ENCODE measurements at places on chromosomes 11 and 22. TPM values are rescaled to one million over a fixed set of nuclear protein-coding genes. Genes with fewer than 3 reads are reported as not detected.

DNA sequence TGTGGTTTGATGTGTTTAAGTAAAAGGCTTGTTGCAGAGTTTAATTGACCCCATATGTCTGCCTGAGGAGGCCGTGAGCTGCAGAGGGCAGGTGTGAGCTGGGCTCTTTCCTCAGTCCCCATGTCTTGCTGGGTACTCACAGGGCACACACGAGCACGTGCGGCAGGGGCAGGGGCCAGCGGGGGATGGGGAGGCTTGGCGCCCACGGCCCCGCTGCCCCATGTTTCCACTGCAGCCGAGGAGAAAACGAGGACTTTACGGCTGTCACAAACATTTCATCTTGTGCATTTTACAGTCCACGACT, 24.7 kb upstream of the CCDC188 start:
- no peaks in the 10 kb centered on the region for H3K36me3 ChIP-seq
- H3K27ac ChIP-seq, result no peak overlapping the region
- DNase-seq, result no peak
- H3K27me3 ChIP-seq, result no peaks in the 10 kb centered on the region

- H3K27ac ChIP-seq, result no peak overlapping the region
- H3K4me3 ChIP-seq, result no peak overlapping the region
- H3K36me3 ChIP-seq, result peaks cover 10% of the 10 kb centered on the region
- no peak for DNase-seq
Measured at GRCh38 chr11:23995891-23996290, 501.0 kb upstream of the LUZP2 start.

GRCh38 chr22:39212721-39213376, 31.9 kb downstream of the PDGFB start:
- peaks cover 12% of the 10 kb centered on the region for H3K27me3 ChIP-seq
- no peak for DNase-seq
- peaks cover 14% of the 10 kb centered on the region for H3K4me1 ChIP-seq
- H3K36me3 ChIP-seq, result no peaks in the 10 kb centered on the region

- H3K27ac ChIP-seq, result no peak overlapping the region
- no peaks in the 10 kb centered on the region for H3K36me3 ChIP-seq
- peaks cover 33% of the 10 kb centered on the region for H3K27me3 ChIP-seq
- peak; percentile 25 for DNase-seq
- peaks cover 18% of the 10 kb centered on the region for H3K4me1 ChIP-seq
Measured at GRCh38 chr22:36211237-36211861, 9.7 kb upstream of the APOL4 start.

DNA sequence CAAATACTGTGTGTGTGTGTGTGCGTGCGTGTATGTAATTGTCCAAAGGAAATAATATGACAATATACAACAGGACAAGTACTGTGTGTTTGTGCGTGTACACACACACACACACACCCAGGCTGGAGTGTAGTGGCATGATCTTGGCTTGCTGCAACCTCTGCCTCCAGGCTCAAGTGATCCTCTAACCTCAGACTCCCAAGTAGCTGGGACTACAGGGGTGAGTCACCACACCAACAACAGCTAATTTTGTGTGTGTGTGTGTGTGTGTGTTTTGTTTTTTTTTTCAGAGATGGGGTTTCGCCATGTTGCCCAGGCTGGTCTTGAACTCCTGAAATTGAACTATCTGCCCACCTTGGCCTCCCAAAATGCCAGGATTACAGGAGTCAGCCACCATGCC, 61.5 kb downstream of the NUP98 start:
- H3K36me3 ChIP-seq, result peaks cover 32% of the 10 kb centered on the region
- H3K4me1 ChIP-seq, result no peaks in the 10 kb centered on the region
- H3K4me3 ChIP-seq, result no peak overlapping the region
- H3K27ac ChIP-seq, result no peak overlapping the region
- DNase-seq, result no peak

DNA sequence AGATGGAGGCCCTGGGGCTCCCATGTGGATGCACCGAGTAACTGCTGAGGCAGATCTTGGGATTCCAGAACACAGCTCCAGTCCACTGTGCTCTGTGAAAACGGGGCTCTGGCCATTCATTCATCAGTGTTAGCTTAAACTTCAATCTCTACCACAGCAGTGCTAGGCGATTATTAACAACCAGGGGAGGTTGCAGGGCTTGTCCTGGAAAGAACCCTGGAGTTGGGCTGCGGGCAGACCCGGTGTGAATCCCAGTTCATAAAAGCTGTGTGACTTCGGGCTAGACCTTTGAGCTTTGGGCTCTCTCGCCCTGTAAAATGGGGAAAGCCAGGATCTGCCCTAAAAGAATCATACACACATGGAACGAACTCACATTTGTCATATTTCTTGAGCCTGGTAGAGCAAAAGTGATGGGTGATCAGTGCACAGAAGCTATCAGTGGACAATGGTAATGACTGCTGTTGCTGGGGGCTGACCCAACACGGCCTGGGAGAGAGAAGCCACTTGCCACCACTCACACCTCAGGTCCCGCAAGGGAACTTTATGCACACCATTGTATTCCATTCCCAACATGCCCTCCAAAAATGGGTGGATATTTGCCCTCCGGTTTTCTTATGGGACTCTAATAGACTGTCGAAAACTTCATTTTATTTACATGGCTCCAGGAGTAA, 15.6 kb upstream of the CRYBB3 start:
- H3K27me3 ChIP-seq, result peaks cover 4% of the 10 kb centered on the region
- H3K27ac ChIP-seq, result no peak overlapping the region
- DNase-seq, result no peak
- no peak overlapping the region for H3K4me3 ChIP-seq

GRCh38 chr11:26780376-26781085, 58.7 kb upstream of the SLC5A12 start:
- H3K27ac ChIP-seq, result no peak overlapping the region
- no peaks in the 10 kb centered on the region for H3K27me3 ChIP-seq
- no peak for DNase-seq

- H3K27ac ChIP-seq, result peak overlapping the region; percentile 80
- H3K4me3 ChIP-seq, result no peak overlapping the region
- H3K36me3 ChIP-seq, result no peaks in the 10 kb centered on the region
- H3K27me3 ChIP-seq, result peaks cover 3% of the 10 kb centered on the region
Measured at GRCh38 chr11:118353084-118353710, 6.2 kb upstream of the UBE4A start.

- H3K4me3 ChIP-seq, result no peak overlapping the region
- no peaks in the 10 kb centered on the region for H3K4me1 ChIP-seq
- H3K27me3 ChIP-seq, result no peaks in the 10 kb centered on the region
- H3K27ac ChIP-seq, result no peak overlapping the region
- no peak for DNase-seq
- H3K36me3 ChIP-seq, result no peaks in the 10 kb centered on the region
Measured at GRCh38 chr22:44261861-44262595, 50.7 kb downstream of the SHISAL1 start.

DNA sequence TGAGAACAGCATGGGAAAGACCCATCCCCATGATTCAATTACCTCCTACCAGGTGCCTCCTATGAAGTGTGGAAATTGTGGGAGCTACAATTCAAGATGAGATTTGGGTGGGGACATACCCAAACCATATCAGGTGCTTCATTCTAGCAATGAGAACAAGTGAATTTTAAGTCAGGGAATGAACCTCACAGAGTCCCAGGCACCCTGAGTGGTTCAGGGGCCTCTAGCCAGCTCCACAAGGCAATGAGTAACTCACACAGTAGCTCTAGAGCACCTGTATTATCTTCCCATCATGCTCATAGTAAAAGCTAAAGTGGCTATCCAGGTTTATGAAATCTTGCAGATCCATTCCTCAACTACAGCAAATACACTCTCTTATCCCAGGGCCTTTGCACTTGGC, 13.1 kb upstream of the ACCSL start:
- no peaks in the 10 kb centered on the region for H3K36me3 ChIP-seq
- no peaks in the 10 kb centered on the region for H3K4me1 ChIP-seq
- H3K27me3 ChIP-seq, result peaks cover 4% of the 10 kb centered on the region
- DNase-seq, result no peak
- no peak overlapping the region for H3K4me3 ChIP-seq
- no peak overlapping the region for H3K27ac ChIP-seq

DNA sequence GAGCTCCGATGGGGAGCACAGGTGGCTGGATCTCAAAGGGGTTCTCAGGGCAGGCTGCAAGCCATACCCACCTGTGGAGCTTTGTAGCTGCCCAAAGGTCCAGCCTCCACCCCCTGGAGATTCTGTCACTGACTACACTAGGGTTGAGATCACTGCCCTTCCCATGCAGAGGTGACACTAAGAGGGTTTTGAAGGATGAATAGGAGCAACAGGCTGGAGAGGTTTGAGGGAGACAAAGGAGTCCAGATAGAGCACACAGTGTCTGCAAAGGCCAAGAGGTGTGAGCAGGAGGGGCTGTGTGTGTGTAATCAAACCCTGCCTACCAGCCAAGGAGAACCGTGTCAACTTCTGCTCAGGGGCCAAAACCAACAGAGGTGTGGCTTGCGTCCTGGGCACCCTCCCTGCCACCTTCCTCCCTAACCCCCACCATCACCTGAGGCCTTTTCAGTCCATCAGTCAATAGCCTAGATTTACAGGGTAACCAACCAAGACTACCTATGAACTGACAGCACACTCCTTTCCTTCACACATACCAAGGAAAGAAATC, 43.0 kb upstream of the WNT11 start:
- H3K4me1 ChIP-seq, result no peaks in the 10 kb centered on the region
- peaks cover 4% of the 10 kb centered on the region for H3K27me3 ChIP-seq
- H3K4me3 ChIP-seq, result no peak overlapping the region
- no peak for DNase-seq
- H3K27ac ChIP-seq, result no peak overlapping the region

DNA sequence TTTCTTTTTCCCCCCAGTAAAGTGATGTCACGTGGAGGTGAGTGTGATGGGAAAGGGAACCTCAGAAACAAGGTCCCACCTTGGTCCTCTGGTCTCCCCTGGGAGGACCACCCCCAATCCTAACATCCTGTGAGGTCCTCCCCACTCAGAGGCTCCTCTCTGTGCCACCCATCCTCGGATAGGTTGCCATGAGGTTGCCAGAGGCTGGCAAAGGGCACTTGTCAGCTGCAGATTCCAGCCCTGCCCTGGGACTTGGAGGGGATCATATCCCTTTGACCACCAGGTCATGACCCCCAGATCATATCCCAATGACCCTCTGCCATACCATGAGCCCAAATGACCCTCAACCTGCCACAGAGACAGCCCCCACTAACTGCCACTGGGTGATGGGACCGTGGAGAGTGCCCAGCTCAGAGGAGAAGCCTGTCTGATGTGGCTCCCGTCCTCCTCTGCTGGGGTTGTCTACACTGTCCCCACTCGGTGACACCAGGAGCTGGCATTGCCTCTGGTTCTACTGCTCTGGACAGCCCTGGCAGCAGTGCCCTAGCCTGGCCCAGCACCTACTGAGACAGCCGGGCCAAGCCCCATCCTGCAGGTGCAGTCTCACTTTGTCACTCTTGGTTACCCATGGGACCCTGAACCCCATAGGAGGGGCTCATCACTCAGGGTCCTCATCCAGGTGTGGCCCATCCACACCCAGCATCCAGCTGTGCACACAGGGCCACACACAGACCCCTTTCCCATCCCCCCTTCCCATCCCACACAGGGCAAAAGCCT, 90.2 kb upstream of the KCNQ1OT1 start:
- H3K4me1 ChIP-seq, result no peaks in the 10 kb centered on the region
- H3K4me3 ChIP-seq, result no peak overlapping the region

- no peak overlapping the region for H3K4me3 ChIP-seq
- H3K36me3 ChIP-seq, result no peaks in the 10 kb centered on the region
- no peak overlapping the region for H3K27ac ChIP-seq
- DNase-seq, result no peak
Measured at GRCh38 chr11:91248199-91248807, 976.3 kb upstream of the FAT3 start.

- H3K27ac ChIP-seq, result peak overlapping the region; percentile 3
- H3K27me3 ChIP-seq, result peaks cover 2% of the 10 kb centered on the region
- DNase-seq, result no peak
- no peaks in the 10 kb centered on the region for H3K36me3 ChIP-seq
Measured at GRCh38 chr22:27959335-27960090, 40.5 kb upstream of the PITPNB start.

GRCh38 chr11:21429401-21429800, 760.0 kb downstream of the NELL1 start:
- no peaks in the 10 kb centered on the region for H3K4me1 ChIP-seq
- H3K36me3 ChIP-seq, result no peaks in the 10 kb centered on the region
- no peak overlapping the region for H3K4me3 ChIP-seq
- H3K27me3 ChIP-seq, result peaks cover 2% of the 10 kb centered on the region
- DNase-seq, result no peak
- no peak overlapping the region for H3K27ac ChIP-seq

GRCh38 chr22:21651521-21652009, 9.5 kb downstream of the SDF2L1 start:
- no peak for DNase-seq
- H3K4me1 ChIP-seq, result peaks cover 32% of the 10 kb centered on the region
- H3K27me3 ChIP-seq, result peaks cover 3% of the 10 kb centered on the region
- H3K36me3 ChIP-seq, result peaks cover 4% of the 10 kb centered on the region
- H3K4me3 ChIP-seq, result peak overlapping the region; percentile 87

The NCF4 gene
- polyA plus RNA-seq, result 3.0 TPM

The GPHA2 gene
- not detected for polyA plus RNA-seq

The OR5B21 gene
- polyA plus RNA-seq, result not detected

The CD6 gene
- 19.1 TPM for polyA plus RNA-seq

The RCOR2 gene
- not detected for polyA plus RNA-seq

The ACTN3 gene
- not detected for polyA plus RNA-seq

The OR4S2 gene
- not detected for polyA plus RNA-seq
